ENCODE measurements at places on chromosomes 6 and 20.

- no peak for DNase-seq
Observed at GRCh38 chr6:29946223-29947076, 4.1 kb downstream of the HLA-A start.

DNA sequence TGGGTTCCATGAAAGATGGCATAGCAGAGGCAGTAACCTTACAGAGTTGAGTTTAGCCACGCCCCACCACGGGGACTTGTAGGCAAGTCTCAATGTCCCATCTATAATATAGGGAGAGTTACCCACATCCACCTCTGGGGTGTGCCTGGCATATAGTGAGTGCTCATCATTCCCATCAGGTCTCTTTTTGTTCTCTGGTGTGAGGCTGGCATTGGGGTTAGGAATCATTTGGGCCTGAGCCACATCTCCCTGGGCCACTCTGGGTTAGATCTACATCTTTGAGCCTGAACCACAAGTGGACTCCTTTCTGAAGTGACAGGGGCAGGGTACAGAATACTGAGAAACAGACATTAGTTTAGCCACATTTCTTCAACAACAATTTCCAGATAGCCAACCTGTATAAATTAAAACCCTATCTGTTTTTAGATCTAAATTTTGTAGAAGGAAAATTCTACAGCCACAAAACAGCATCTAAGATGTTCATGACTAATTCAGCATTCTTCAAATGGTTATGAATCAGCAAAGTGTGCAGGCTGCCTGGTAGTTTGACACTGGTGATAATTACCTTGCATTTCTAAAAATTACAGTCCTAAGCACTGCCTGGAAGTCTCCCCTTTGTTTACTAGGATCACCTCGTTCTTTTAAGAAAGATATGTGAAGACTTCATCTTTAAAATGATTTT, 20.1 kb downstream of the RNF24 start:
- DNase-seq = no peak

GRCh38 chr6:50815436-50816114, 3.1 kb upstream of the TFAP2B start:
- DNase-seq = no peak

- DNase-seq = no peak
Observed at GRCh38 chr20:64091770-64092169, 7.6 kb upstream of the LKAAEAR1 start.

- DNase-seq = no peak
Observed at GRCh38 chr6:98274691-98275090, 559.7 kb upstream of the POU3F2 start.

DNA sequence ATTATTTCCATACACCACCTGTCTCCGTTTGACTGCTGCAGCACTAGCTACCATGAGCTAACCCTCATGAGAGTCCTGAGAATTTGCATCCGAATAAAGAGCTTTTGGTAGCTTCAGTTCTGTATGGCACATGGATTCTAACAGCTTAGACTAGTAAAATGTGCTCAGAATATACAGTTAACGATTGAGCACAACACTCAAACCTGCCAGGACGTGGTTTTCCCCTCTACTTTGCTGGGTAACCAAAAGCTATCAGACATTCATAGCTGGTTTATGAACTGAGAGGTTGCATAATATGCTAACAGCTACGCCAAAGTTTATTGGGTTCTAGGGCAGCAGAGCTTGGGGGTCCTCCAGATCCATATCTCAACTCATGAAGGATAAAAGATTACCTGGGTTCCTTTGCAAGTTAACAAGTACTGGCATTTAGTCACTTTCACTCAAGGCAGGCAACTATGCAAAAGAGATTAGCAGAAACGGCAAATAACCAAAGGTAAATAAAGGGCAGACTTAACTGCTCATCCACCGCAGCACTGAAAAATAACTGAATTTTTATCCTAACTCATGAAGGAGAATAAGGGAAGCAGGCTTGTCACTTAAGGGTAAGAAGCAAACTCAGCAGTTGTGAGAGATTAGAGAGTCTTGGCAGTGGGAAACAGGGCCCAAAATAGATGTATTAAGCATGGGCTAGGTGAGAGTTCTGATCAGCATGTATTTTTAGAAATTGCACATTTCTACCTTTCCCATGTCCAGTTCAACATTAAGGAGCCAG, 29.4 kb downstream of the NUDT3 start:
- no peak for DNase-seq

GRCh38 chr6:73704260-73704659, 8.3 kb downstream of the CD109 start:
- no peak for DNase-seq

GRCh38 chr20:36313476-36313875, 7.3 kb downstream of the DLGAP4 start:
- no peak for DNase-seq

DNA sequence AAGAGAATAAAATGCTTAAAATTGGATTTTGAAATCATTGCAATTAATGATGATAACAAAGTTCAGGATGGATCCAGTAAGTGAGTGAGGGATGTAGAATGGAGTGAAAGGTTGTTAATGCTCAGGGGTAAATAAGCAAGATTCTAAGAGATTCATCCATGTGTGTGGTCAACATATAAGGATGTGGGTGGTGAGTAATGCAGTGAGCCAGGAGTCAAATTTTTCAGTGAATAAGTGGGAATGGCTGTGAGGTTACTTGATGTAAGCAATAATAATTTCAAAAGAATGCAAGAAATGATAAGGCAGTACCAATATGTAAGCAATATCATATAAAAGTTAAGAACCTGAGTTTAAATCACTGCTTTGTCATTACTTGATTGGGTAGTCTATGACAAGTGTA, 207.5 kb upstream of the ADGRB3 start:
- no peak for DNase-seq

- no peak for DNase-seq
Observed at GRCh38 chr6:49987749-49988148, 18.3 kb upstream of the DEFB113 start.

DNA sequence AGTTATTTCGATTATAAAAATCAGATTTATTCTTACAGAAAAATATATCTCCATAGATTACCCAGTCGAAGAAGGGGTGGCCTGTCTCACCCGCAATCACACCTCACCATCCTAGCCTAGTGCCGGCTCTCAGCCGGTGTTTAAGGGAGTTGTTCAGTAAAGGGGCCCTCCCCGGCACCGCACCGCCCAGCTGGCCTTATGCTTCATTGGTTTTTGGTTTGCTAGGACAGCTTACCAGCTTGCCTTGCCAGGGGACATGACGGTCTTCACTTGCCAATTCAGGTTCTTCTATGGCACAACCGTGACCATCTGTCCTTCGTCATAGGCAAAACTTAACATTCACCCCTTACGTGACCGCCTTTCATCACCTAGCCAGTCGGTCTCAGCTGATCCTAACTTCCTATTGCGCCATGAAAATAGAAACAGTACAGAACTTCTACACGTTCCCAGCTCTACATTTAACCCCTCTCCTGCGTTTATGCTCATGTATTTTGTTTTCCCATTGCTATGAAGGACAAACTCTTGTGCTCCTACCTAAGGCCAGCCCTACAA, 44.7 kb upstream of the SLC22A16 start:
- no peak for DNase-seq

GRCh38 chr6:13390658-13391057, 62.3 kb upstream of the TBC1D7 start:
- DNase-seq = no peak

DNA sequence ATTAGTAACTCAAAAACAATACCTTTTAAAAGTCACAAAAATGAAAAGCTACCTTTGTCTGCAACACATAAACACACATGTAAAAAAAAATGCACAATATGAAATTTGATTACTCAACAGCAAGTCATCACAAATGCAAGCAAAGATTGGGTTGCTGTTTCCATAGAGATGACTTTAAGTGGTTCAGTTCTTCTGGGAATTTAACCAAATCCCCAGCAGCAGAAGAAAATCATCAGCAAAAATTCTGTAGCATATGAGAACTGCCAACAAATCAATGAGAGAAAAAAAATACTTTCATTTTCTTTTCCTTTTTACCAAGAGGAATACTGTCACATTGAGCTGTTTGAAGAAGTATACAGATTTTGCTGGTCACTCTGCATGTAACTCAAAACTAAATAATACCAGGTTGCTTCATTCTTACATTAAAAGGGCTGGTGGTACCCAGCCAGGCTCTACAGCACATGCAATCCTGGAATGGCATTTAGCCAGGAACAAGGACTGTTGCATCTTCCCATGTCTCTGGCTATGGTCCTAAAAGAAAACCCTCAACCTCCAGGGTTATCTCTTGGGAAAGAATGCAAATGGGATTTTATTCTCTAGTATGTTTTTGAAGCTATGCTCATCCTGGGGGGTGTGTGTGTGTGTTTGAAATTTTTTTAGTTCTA, 158.3 kb downstream of the OPRM1 start:
- no peak for DNase-seq

GRCh38 chr6:40344566-40345167, 242.5 kb downstream of the LRFN2 start:
- no peak for DNase-seq

DNA sequence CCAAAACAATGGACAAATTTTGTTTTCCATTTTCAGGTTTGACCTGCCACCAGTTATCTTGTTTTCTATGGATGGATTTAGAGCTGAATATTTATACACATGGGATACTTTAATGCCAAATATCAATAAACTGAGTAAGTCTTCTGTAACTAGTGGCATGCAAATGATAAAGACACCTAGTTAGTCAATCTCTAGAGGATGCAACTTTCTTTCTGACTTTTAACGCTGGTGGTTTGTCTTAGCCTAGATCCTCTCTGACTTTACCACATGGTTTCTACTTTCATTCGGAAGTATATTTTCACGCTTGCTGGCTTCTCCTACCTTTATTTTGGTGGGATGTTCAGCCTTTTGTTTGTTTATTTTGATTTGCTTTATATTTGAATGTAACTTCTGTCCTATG, 21.2 kb downstream of the ENPP3 start:
- DNase-seq = no peak

DNA sequence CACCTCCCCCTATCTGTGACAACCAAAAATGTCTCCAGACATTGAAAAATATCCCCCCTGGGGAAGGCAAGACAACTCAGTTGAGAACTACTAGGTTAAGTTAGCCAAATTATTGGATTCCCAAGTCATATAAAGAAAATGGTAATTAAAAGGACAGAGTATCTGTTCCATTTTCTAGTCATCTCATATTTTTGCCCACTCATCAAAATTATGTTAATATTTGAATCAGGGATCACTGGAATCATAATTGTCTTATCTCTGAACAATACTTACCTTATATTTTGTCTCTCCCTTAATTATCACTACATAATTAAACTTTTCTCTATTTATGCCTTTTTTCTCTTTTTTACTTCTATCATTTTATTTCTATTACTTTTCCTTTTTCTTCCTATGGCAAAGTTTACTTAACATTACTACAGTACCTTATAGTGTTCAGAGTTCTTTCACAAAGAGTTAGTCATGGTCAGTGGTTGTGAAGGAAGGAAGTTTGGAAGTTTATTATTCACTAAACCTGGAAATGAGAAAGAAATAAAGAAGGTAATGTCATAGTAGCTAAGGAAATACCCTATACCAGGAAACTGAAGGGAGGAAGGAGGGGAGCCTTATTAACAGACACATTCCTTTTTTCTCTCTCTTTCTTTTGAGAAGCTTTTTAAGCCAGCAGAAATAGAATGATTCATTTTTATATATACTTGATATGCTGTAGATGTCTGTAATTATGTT, 332.9 kb downstream of the COL12A1 start:
- no peak for DNase-seq

- no peak for DNase-seq
Observed at GRCh38 chr6:21053612-21054011, 519.4 kb downstream of the CDKAL1 start.

DNA sequence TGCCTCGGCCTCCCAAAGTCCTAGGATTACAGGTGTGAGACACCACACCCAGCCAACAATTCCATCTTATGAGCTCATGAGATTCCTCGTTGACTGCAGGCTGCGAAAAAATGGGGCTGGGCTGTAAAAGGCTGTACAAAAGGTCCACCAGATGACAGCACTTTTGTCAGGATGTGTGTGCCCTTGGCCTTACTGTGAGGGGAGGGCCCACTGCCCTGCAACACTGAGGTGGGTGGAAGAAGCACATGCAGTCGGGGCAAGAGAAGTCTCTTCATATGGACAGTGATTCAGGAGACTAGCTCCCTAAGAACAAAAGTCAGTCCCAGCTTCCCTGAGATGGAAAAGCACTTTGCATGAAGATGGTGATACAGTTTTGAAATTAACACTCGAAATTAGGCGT, 50.5 kb downstream of the KCTD20 start:
- no peak for DNase-seq

DNA sequence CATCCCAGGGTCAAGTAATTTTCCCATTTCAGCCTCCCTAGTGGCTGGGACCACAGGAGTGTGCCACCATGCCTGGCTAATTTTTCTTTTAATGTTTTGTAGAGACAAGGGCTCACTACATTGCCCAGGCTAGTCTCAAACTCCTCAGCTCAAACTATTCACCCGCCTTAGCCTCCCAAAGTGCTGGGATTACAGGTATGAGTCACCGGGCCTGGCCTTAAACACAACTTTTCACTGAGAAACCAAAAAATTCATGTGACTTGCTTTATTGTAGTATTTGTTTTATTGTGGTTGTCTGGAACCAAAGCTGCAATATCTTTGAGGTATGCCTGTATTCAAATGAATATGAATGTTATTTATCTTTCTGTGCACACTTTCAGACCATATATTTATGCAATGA, 72.2 kb downstream of the RWDD2A start:
- no peak for DNase-seq

- no peak for DNase-seq
Observed at GRCh38 chr6:70538376-70538775, 28.4 kb upstream of the SDHAF4 start.

DNA sequence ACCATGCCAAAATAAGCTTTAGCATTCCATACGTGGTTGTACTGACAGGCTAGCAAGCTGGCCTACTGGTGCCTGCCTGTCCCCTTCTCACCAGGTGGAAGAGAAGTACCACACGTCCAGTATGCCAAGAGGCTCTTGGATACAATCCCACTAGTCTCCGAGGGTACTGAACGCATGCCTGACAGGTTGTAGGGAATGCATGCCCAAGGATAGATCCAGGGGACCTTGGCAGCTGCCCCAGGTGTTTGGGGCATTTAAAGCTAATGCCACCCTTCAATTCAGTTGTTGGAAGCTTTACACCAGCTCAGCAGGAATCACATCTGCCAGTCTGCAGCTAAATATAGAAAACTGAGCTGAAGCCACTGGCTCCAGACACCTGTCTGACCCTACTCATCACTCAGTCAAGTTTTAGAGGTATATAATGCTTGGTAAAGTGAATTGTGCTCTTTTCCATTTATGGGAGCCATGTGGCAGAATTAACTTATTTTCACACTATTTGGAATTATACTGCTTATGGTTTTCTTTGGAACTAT, 4.9 kb downstream of the TUBB2B start:
- DNase-seq = peak; percentile 78

- no peak for DNase-seq
Observed at GRCh38 chr6:168892031-168892430, 361.6 kb downstream of the THBS2 start.

DNA sequence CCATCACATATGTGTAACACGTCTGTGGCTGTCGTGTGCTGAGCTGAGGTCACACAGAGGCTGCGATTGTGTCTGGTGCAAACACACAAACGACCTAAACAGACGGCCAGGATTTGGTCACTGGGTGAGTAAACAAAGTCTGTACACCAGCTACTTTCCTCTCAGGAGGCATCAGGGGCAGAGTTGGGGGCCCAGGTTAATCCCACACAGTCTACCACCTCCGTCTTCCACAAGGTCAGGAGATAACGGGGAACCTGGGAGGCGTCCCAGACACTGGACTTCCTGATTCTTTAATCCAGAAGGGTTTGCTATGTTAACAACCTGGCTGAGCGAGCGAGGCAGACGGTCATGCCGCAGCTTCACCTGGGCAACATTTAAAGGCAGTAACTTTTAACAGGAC, 1.5 kb downstream of the DACT2 start:
- DNase-seq = no peak

All from DMS79 (cell line).